ENCODE measurements at places on chromosomes 5 and 9.

DNA sequence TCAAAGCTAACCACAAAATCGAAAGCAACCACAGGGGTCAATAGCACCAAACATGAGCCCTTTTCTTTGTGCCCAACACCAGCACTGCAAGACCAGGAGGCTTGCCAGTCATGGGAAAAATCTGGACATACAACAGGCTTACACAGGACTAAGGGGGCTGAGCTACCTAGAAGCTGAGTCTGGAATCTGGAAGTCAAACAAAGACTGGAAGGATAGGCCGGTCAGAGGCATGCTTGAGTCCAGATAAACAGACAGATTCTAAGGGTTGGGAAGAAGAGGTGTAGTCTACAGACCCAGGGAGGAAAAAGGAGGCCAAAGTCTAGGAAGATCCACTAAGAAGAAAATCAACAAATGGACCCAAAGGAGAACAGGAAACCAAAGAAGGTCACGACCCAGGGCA is 73.3 kb downstream of the MYO10 start:
- DNase-seq: no peak

DNA sequence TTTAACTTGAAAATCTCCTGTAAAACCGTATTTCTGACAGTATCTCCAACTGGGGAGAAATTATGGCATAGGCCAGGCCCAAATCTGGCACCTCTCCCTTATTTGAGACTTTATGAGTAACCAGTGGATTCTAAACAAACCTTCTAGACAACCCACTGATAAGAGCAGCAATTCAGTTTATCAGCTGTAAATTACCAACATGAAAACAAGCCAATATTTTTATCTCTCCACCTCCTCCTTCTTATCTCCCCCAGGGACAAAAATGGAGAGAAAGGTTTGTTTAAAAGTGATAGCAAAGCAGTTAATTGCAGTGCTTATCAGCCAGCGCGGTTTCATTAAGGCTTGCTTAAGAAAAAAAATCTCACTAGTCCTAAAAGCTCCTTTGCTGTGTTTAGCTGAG is 53.8 kb downstream of the KCNV2 start:
- DNase-seq: no peak

- DNase-seq: no peak
Measured at GRCh38 chr5:6309949-6310348, 68.4 kb downstream of the MED10 start.

DNA sequence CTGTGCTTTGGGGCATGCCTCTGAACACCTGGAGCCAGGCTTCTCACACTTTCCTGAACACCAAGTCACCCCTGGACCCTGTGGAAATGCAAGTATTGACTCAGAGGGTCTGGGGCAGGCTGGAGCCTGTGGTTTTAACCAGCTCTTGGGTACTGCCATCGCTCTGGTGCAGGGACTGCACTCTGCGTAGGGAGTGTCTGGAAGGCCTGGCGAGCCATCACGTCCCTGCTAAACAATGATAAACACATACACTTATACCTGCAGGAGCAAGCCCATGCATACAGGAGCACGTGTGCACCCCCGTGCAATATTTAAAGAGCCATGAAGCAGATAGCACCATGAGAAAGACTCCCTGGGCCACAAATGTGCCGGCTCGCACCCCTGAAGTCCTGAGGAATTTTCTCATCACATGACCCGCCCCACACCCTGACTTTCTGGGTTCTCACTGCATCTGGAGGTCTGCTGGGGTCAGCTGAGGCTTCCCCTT is 267.7 kb downstream of the GADD45G start:
- no peak for DNase-seq

DNA sequence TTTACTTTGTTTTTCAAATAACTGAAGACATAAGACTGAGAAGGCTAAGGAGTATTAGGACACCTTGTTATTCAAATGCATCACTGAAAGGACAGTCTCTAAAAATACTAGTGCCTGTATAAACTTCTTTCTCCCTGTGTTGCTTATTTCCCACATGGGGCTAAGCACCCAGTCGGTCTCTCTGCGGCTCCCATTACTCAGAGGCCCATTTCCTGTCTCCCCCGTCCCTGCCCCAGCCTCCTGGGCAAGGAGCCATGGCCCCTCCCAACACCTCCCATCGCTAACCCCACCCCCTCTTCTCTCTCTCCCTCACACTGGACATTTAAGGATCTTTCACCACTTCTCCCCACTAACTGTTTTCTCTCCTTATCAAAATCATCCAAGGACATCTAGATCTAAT is 81.9 kb downstream of the EBF1 start:
- DNase-seq: no peak

DNA sequence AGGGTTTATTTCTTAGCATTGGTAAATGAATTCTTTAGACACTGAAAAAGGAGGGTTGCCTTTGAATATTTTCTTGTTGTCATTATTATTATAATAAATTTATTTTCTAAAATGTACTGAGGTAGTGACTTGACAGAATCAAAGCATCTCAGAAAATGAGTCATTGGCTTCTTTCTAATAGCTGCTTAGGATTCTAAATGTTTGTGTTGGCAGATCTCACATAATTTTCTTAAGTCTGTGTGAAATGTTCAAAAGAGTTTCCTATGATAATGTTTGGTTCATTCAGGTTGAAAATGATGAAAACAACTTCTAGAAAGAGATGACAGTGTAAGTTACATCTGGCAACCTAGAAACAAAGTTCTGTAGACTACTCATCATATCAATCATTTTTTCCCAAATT is 69.7 kb downstream of the SH3GL2 start:
- DNase-seq: no peak

GRCh38 chr9:37801287-37801850 is 772 bp downstream of the DCAF10 start:
- no peak for DNase-seq
